Cardiac ventricle fibroblast (primary cell): ENCODE measurements at places on chromosomes 3 and 15. TPM values are rescaled to one million over a fixed set of nuclear protein-coding genes. Genes with fewer than 3 reads are reported as not detected.

DPPA4 gene
- not detected in 2 replicates for total RNA-seq

CSPG5 gene
- total RNA-seq, result not detected in 2 replicates

SLC51A gene
- not detected in 2 replicates for total RNA-seq

ACSBG1 gene
- not detected in 2 replicates for total RNA-seq

FOXB1 gene
- total RNA-seq, result not detected in 2 replicates

SH2D7 gene
- total RNA-seq, result not detected in 2 replicates

SUSD5 gene
- total RNA-seq, result 1.6 and 2.2 TPM in 2 replicates

AVEN gene
- 11.8 and 11.9 TPM in 2 replicates for total RNA-seq

SLC28A1 gene
- not detected in 2 replicates for total RNA-seq

SLITRK3 gene
- not detected in 2 replicates for total RNA-seq

CEMIP gene
- total RNA-seq, result 70.2 and 73.9 TPM in 2 replicates

ALCAM gene
- total RNA-seq, result 9.3 and 11.7 TPM in 2 replicates

MAP2K1 gene
- total RNA-seq, result 36.7 and 40.5 TPM in 2 replicates
